ENCODE measurements at places on chromosomes 1 and 21.

DNA sequence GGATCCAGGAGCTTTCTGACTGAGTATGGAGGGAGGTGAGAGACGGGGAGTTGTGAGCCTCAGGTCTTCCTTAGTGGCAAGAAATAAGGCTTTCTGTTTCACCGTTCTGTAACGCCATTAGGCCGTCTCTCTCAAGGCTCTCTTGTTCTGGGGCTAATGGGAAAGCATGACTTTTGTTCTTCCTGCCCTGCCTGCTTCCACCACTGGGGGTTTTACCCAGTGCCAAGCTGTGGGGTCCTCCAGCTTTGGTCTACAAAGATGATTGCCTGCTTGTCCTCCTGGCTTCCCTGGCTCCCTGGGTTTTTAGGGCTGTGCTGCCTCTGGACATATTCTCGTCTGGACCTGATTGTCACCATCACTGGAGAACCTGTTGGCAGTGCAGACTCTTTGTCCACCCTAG lies 74.8 kb upstream of the TINAGL1 start:
- DNase-seq, result no peak

GRCh38 chr1:183472488-183473216 lies at the start of gene SMG7:
Gene SMG7 (plus strand): TSS chr1:183472499. CDS start chr1:183472621, 122 bp downstream.
- peak; percentile 32 for DNase-seq

- DNase-seq, result peak; percentile 58
Observed at GRCh38 chr21:29237110-29238052, 61.3 kb upstream of the BACH1 start.

DNA sequence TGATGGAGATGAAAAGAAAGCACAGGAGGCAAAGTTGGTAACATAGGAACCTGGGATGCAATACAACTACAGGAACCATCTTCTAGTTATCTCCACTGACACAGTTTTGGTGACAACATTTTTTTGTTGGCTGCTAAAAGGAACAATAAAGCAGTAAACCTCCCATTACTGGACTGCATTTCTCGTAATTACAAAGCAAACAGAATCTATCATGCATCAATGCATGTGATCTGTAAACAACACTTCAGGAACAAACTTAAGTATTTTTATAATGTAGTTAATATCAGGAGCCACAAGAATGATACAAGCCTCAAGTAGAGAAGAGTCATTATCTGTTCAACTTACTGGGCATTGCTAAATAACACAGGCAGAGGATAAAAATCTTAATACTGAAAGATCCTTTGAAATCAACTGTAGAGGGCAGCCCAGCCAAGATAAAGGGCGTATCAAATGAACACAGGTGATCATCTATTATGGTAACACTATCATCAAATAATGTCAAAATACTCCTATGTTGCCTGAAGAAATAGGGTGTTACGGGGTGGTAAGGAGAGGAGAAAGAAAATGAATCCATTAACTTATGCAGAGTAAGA lies 193.3 kb downstream of the EIF4G3 start:
- no peak for DNase-seq

- no peak for DNase-seq
Observed at GRCh38 chr1:232844791-232845190, 39.6 kb downstream of the MAP10 start.

GRCh38 chr1:89966656-89967055 lies 28.3 kb upstream of the ZNF326 start:
- DNase-seq, result no peak

- DNase-seq, result no peak
Observed at GRCh38 chr21:33290441-33290840, 24.3 kb downstream of the IL10RB start.

DNA sequence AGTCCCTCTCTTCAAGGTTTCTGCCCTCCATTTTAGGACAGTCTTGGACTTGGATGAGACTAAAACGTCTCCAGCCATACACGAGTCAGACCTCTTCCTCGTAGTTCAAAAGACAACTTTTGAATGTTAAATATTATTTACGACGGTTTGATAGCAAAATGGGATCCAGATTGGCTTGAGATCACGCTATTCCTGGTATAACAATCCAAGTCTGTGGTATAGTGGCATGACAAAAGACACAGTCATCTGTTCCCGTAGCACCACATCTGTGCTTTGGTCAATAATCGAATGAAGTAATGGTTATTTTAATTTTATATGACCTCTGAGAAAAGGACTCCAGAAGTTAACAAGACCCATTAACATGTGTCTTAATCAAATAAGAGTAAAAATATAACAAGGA lies 7.0 kb downstream of the PCP4 start:
- DNase-seq, result no peak

DNA sequence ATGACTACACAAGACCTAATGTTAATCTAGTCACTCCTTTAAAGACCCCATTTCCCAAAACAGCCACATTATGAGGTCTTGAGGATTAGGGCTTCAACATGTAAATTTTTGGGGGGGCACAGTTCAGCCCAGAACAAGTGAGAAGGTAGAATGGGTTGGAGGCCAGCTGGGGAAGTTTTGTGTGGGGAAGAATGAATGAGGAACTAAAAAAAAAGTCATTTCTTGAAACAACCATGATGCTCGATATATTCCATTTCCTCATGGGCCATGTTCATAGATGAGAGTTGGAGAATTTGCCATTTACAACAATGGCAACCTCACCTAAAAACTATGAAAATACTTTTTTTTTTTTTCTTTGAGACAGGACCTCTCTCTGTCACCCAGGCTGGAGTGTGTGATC lies 14.5 kb downstream of the NLRP3 start:
- no peak for DNase-seq

- peak; percentile 80 for DNase-seq
Observed at GRCh38 chr1:69836971-69837636, 269.4 kb downstream of the LRRC7 start.

GRCh38 chr1:229947968-229948367 lies 119.1 kb upstream of the GALNT2 start:
- DNase-seq, result peak; percentile 82

DNA sequence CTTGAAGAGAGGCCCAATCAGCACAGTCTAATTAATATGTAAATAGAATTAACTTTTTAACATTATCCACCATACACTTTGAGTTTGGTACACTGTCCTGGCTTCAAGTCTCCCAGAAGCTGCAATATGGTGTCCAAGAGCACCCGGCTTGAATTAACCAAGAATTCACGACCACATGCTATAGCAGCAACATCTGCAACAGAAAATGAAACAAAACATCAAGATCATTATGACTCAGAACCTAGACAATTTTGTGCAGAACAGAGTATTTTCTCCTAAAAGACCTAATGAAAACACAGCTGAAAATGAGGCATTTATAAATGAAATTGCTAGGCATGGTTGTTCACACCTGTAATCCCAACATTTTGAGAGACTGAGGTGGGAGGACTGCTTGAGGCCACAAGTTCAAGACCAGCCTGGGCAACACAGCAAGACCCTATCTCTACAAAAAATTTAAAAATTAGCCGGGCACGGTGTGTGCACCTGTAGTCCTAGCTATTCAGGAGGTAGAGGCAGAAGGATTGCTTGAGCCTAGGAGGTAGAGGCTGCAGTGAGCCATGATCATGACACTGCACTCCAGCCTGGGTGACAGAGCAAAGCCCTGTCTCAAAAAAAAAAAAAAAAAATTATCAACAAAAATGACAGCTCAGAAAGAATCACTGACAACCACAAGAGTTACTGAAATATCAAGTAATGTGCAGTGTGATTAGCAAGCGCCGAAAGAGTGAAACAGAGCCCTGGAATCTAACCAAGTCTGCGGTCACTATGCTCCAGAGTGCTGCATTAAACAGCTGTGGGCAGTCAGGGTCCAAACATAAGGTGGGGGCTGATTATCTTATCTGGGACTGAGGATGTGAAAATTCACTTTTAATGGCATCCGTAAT lies 45.3 kb downstream of the HSF2BP start:
- peak; percentile 59 for DNase-seq

GRCh38 chr1:92768296-92768695 lies 16.6 kb downstream of the EVI5 start:
- no peak for DNase-seq

GRCh38 chr1:23613191-23614031 lies 54.1 kb upstream of the ID3 start:
- no peak for DNase-seq

DNA sequence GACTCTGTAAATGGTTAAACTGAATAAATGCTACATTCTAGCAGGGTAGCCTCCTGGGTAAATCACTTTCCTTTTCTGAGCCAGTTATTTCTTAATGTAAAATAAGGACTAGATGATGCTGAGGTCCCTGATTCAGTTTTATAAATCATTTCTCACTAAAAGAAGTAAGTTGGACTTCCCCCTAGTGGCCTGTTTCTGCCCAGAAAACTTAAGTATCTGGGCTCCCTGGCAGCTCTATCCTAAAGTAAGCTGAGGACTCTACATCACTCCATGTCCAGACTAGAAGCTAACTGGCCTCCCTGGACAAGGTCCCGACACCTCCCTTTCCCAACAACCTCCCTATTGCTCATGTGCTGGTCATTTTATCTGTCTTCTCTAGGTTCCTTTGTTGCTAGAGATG lies 3.0 kb downstream of the GPN2 start:
- peak; percentile 35 for DNase-seq

DNA sequence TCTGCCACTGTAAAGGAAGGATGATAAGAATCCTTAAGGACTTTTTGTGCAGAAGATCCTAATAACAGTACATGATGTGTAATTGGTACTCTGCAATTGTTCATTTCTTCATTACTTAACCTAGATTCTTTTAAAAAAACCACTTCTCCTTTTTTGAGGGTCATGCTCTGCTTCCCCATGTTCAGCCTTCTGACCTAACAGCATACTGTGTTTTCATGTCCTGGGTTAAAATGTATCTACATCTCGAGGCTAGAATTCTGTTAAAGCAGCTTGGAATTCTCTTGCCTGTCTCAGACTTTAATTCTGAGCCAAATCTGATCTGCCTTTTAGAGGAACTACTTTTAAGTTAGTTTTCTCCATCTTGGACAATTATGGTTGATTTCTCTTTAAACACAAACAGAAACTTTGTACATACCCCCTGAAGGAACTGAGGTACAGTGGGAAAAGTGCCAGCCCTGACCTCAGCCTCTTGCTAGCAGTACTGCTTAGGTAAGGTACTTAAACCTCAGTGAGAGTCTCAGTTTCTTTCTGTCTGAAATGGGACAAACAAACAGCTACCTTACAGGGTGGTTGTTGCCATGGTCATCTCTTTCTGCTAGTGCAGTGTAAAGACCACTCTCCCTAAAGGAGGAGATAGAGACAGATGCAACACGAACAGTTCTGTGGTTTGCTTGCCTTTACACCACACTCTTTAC lies 103.2 kb upstream of the DYNLT5 start:
- DNase-seq, result no peak
